Stimulated activated CD8-positive, alpha-beta memory T cell treated with anti-CD3 and anti-CD28 coated beads, Interleukin-7, amount 100 ng/mL, for 1 hour (primary cell): ENCODE measurements at places on chromosomes 12 and 14.

GRCh38 chr14:39426605-39427004 is 5.6 kb downstream of the FBXO33 start:
- DNase-seq: no peak

GRCh38 chr12:117919479-117919878 is 49.3 kb downstream of the KSR2 start:
- no peak for DNase-seq

DNA sequence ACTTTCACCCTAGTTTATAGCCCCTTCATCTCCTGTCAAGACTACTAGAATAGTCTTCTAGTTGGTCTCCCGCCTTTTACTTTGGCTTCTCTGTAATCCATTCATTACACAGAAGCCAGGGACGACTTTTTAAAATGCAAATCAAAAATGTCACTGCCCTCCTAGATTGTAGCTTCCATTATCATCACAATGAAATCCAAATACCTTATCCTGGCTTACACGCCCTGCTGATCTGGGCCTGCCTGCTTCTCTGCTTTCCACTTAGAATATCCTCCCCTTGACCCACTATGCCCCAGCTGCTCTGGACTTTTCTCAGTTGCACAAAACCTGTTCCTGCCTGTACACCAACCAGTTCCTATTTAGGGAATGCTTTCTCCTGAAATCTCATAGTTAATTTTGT is 4.5 kb upstream of the EEA1 start:
- DNase-seq: no peak

GRCh38 chr12:67720351-67720856 is 71.9 kb downstream of the DYRK2 start:
- DNase-seq: no peak

GRCh38 chr14:32350020-32350419 is 20.9 kb downstream of the AKAP6 start:
- no peak for DNase-seq

DNA sequence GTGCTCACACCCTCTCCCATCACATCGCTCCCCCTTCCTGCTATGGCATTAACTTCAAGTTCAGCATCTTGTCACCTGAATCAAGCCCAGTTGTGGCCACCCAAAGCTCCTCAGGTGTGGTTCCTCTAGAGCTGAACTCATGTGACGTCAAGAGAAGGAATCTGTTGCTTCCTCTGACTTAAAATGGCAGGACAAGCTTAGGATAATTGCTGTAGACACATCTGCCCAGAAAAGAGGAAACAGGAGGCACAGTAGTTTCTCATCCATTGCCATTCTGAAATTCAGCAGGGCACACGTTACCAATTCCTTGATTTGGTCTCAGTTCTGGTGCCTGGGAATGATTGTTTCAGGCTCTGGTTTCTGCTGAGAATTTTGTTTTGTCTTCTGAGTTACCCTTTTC is 52.1 kb downstream of the RCOR1 start:
- DNase-seq: no peak

DNA sequence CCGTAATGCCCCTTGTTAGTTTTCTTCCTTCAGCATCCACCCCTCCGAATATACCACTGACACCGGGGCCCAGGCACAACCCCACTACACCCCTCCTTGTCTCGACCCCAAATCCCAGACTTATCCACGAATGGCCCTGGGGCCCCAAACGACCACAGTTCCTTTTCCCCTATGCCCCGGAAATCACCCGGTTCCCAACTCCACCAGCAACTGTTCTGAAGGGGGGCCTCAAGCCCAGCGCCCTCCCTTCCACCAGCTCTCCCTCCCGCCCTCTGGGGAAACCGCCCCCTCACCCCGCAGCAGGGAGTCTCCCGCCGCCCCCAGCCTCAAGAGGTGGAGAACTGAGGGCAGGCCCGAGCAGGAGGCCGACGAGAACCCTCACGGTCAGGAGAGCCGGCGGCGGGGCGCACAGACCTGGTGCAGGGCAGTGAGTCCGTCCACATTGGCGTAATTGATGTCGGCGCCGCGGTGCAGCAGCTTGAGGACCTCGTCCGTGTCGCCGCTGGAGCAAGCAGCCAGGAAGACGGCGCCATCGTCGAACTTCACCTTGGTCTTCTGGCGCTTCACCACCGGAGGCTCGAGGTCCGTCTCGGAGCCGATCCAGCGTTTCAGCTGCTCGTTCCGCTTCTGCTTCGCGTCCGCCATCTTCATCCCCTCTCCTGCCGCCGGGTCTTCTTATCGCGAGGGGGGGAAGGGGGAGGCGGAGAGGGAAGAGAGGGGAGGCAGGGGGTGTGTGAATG is 446 bp downstream of the PPP1R12A start:
- DNase-seq: no peak
